Stimulated activated naive CD4-positive, alpha-beta T cell treated with Interleukin-2 at 50 U/mL for 16 hours (primary cell): ENCODE measurements at places on chromosomes 13 and 19.

DNA sequence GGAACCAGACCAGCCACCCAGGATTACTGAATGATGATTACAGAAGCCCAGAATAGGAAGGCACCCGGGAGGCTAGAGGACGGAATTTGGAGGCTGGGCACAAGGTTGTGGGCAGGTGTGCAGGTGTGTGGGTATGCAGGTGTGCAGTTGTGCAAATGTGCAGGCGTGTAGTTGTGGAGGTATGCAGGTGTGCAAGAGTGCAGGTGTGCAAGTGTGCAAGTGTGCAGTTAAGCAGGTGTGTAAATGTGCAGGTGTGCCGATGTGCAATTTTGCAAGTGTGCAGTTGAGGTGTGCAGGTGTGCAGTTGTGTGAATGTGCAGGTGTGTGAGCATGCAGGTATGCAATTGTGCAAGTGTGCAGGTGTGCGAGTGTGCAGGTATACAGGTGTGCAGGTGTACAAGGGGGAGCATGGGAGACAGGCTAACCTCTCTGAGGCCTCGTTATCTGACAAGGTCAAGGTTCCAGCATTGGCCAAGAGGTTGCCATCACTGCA lies 131.8 kb downstream of the KCTD15 start:
- no peak for DNase-seq

DNA sequence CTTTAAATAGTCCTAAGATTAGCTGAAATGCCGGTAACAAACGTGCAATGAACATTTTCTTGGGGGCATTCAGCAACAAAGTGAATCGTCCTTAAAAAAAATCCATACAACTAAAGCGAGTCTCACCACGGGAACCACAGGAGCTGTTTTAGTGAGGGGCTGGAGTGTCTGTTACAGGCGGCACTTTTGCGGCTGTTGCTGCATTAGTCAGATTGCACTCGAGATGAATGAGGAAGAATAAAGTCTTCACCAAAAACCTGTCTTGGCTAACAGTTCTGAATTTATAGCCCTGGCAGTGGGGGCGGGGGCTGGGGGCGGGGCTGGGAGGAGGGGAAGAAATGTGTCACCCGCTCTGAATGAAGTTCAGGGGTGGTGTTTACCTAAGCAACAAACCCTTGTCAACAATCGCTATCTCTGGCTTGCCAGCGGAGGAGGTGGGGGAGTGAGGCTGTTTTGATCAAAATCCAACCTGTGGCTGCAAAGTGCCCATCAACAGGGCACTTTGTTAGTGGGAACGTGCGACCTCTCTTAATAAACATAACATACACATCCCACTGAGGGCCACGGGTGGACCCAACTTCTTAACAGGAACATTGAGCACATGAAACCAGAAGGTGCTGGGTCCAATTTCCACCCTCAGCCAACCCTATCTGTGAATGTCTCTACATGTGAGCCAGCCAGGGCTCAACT lies 44.5 kb downstream of the RFX2 start:
- peak; percentile 78 for DNase-seq

- DNase-seq: no peak
Measured at GRCh38 chr13:94657167-94657566, 55.2 kb downstream of the SOX21 start.

DNA sequence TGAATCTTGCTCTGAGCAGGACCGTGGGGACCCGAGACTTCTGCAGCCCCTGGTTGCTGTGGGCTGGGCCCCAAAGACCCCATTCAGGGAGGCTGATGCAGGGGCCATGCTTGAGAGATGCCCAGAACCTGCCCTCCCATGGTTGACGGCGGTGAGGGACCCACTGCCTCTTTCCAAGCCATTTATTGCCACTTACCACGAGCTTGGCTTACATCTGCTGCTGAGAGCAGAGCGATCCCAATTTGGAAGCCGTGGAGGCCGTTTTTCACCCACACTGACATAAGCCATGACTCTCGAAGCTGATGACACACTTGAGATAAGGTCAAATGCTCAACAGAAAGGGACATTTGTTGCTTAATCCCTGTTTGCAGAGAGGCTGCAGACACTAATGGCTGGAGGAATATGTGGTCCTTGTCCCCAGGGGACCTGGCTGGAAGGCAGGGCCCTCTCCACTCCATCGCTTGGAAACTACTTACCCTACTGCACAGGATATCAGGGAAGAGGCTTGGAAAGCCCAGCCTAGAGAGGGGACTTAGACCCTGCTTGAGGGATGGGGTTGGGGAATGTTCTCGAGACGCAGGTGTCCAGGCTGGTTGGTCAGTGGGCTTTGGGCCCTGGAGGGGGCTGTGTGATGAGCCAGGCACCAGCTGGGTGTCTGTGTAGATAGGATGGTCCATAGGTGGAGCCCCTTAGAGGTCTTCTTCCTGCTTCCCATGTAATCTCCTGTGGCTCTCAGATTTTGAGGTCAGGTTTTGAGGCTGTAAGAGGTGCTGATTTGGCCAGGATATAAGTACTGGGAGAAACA lies 15.3 kb downstream of the ZNF536 start:
- DNase-seq: no peak

DNA sequence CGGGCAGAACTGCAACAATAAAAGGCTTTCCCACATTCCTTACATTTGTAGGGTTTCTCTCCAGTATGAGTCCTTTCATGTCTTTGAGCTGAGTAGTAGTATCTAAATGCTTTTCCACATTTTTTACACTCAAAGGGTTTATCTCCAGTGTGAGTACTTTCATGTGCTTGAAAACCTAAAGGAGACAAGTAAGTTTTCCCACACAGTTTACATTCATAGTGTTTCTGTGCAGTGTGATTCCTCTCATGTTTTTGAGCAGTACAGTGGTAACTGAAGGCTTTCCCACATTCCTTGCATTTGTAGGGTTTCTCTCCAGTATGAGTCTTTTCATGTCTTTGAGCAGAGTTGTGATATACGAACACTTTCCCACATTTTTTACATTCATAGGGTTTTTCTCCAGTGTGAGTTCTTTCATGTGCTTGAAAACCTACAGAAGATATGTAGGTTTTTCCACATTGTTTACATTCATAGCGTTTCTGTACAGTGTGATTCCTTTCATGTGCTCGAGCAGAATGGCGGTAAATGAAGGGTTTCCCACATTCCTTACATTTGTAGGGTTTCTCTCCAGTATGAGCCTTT lies 47.0 kb downstream of the ZNF44 start:
- no peak for DNase-seq

DNA sequence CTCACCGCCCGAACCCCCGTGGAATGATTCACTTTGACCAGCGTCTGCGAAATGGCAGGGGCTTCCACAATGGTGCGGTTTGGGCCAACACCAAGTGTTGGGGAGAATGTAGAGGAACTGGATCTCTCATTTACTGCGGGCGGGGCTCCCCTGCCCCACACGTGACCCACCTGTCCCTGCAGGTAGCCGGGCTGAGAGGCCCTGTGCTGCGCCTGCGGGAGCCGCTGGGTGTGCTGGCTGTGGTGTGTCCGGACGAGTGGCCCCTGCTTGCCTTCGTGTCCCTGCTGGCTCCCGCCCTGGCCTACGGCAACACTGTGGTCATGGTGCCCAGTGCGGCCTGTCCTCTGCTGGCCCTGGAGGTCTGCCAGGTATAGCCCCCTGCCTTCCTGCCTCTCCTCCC lies 5.8 kb upstream of the FLT3LG start:
- DNase-seq: no peak

DNA sequence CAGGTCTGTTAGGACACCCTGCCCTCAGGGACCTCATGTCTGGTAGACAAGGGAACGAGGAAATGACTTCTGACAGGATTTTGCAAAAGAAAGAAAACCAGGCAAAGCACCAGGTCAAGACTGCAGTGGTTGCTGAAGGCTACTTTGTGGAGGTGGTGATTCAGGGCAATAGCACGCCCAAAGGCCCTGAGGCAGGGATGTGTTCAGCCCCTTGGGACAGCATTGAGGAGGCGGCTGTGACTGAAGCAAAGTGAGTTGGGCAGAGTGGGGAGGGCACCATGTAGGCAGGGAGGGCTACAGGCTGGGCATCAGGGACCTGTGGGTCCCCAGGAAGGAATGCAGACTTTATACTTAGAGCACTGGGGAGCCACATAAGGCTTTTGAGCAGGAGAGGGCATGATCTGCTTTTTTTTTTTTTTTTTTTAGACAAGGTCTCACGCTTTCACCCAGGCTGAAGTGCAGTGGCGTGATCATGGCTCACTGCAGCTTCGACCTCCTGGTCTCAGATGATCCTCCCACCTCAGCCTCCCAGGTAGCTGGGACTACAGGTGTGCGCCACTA lies 10.8 kb upstream of the HOMER3 start:
- DNase-seq: no peak

- DNase-seq: no peak
Measured at GRCh38 chr13:27973961-27974662, 5.0 kb upstream of the CDX2 start.

DNA sequence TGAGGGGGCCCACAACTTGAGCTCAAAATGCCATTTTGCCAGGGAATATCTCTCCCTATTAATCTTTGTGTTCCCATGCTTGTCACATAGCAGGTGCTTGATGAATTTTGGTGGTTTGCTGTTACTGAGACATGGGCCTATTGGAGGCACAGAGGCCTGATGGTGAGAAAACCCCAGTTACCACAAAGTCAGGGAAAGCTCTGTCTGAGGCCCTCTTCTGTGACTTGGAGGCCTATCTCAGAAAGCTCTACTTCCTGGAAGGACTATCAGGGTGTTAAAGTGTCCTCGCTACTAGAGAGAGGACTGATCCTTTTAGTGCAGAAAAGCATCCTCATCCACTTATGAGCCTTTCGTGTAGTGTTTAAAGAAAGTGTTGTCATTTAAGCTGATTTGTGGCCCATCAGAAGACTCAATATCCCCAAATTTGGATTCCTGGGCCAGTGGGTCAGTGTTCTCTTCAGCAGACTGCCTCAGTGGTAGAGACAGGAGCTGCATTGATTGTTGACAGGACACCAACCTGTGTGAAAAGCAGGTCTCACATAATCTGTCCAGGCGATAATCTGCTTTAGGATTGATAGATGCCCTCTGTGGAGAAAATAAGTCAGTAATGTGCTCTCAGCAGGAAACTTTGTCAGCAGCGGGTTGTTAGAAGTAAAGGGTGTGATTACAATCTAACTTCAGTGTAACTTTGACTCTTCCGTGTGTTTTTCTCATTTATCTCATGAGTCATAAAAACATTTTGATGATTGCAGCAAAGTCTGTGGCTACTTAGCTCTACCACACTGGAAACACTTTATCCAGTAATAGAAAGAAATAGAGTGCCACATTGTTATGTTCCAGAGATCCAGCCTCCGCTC lies 121.0 kb downstream of the AKAP11 start:
- no peak for DNase-seq

- no peak for DNase-seq
Measured at GRCh38 chr13:29957320-29957719, 106.9 kb upstream of the UBL3 start.

- DNase-seq: peak; percentile 68
Measured at GRCh38 chr19:50556282-50557008, 11.8 kb downstream of the LRRC4B start.

- DNase-seq: no peak
Measured at GRCh38 chr13:69124996-69125395, 982.6 kb upstream of the ATXN8OS start.

- DNase-seq: no peak
Measured at GRCh38 chr19:44671400-44671799, at the start of gene CEACAM19. TSS of gene CEACAM19 (plus strand) at chr19:44671482. CDS start at chr19:44671932, 450 bp downstream.

GRCh38 chr13:49810567-49811526 lies 18.4 kb upstream of the KPNA3 start:
- DNase-seq: no peak

DNA sequence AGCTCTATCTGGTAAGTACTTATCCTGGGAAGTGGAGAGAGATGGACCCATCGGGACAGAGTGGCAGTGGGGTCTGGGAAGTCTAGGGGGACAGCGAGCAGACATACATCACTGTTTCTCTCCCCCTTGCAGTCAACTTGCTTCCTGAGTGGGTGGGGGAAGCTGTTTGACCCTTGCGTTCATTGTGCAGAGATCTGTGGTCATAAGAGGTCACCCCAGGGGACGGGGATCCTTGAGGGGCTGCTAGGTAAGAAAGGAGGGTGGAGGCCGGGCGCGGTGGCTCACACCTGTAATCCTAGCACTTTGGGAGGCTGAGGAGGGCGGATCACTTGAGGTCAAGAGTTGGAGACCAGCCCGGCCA lies 474 bp downstream of the ARHGEF18 start:
- DNase-seq: no peak

DNA sequence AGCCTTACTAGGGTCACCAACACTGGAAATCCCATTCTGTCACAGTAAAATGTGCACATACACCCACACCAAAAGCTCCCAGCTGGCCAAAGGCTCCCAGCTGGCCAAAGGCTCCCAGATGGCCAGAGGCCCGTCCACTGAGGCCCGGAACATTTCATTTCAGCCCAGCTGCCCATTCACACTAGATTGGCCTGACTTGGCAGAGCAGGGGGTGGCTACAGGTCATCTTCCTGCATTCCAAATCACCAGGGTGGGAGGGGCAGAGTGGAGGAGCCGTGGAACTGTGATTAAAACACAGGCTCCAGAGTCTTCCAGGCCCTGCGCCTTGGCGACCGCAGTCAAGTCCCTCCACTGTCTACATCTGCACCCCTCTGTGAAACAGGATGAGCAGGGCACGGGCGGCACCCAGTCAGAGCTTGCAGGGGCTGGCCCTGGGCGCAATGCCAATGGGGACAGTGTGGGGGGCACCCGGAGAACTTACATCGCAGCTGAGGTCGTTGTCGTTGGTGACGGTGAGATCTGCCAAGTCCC lies 10.1 kb upstream of the PRKD2 start:
- DNase-seq: no peak

- DNase-seq: no peak
Measured at GRCh38 chr13:95235199-95235756, 66.0 kb downstream of the ABCC4 start.

GRCh38 chr19:54804101-54804500 lies 691 bp downstream of the KIR2DL4 start:
- DNase-seq: no peak

DNA sequence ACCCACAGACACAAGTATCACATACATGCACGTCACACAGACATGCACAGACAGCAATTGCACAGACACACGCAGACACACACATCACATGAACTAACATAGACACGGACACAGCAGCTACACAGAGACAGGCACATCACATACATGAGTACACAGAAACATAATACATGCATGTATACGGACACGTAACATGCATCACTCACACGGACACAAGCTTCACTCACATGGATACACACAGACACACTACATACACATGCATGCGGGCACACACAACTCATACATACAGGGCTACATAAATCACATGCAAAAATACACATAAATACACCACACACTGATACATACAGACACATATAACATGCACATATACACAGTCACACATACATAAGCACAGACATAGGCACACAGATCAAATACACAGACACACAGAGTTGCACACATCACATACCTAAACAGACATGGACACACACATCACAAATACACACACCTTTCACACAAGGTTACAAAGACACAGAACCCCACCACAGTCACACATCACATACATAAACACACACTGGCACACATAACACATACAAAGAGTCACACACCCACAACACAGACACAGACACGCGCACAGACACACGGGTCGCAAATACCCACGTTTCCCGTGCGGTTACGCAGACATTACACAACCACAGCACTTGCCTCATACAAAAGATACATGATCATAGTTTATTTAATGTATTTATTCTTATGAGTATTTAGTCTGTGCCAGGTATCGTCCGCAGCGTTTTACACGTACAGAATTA lies 1.1 kb upstream of the LMTK3 start:
- no peak for DNase-seq

- DNase-seq: peak; percentile 61
Measured at GRCh38 chr13:45055198-45055901, 65.0 kb upstream of the GTF2F2 start.

GRCh38 chr19:4436231-4436630 lies 21.4 kb downstream of the UBXN6 start:
- DNase-seq: no peak

GRCh38 chr13:38346764-38347163 lies 2.9 kb upstream of the UFM1 start:
- DNase-seq: no peak

GRCh38 chr19:14150041-14150769 lies 13.8 kb upstream of the ASF1B start:
- DNase-seq: no peak
